Stimulated activated CD4-positive, alpha-beta T cell treated with anti-CD3 and anti-CD28 coated beads, Interleukin-2, amount 100 ng/mL, for 24 hours (primary cell): ENCODE measurements at places on chromosomes 11 and 22.

DNA sequence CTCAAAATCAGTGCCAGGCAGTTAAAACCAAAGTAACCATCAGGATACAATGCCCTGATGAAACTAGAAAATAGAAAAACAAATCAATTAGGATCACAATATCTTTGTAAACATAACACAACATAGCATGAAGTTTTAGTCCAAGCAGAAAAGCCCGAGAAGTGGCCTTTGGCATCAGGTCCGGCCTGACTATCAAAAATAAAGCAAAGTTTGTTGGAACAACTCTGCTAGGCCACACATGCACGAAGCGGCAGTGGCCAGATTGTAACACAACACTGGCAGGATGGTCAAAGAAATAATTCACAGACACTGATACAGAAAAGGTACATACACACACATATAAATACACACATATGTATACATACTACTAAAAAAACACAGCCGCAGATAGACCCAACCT lies 26.9 kb downstream of the CDON start:
- no peak for DNase-seq

- DNase-seq, result no peak
These were observed 22.0 kb upstream of the CD81 start for GRCh38 chr11:2355000-2355644.

- no peak for DNase-seq
These were observed 29.5 kb downstream of the TRIOBP start for GRCh38 chr22:37726241-37726887.

- DNase-seq, result no peak
These were observed 9.9 kb downstream of the EWSR1 start for GRCh38 chr22:29277927-29278326.

DNA sequence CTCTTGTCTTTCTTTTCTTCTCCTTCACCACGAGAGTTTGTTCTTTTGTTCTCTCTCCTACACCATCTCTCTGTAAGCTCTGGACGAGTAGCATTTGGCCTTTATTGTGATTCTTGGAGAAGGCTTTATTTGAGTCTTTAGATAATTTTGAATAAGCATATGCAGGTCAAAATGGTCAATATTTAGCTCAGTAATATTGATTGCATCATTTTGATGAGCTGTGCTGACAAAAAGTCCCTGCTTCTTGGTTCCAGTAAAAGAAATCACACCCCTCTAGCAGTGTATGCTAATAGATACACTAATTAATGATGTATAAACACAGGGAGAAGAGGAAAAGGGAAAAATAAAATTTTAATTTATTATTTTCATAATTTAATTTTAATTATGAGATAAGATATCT lies 25.8 kb upstream of the MUC15 start:
- no peak for DNase-seq

DNA sequence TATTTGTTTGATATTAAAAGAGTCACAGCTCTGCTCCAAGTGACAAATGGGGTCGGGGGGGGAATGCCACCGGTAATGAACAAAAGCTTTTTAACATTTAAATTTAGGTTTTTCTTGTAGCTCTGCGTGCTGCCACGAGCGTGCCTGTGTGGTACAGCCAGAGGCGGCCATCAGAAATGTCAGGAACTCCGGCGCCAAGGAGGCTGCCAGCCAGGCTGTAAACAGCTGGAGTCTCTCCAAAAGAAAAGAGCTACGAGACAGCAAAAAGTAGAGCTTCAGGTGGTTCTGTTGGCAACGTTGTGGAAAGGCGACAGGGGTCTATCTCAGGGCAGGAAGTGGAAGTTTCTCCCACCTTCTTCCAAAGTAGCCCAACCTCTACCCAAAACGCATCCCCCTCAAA lies 532.8 kb downstream of the OPCML start:
- DNase-seq, result no peak

GRCh38 chr11:3609416-3610265 lies 32.2 kb downstream of the ART5 start:
- DNase-seq, result peak; percentile 38

- no peak for DNase-seq
These were observed 64.6 kb upstream of the LMO1 start for GRCh38 chr11:8328231-8328794.

DNA sequence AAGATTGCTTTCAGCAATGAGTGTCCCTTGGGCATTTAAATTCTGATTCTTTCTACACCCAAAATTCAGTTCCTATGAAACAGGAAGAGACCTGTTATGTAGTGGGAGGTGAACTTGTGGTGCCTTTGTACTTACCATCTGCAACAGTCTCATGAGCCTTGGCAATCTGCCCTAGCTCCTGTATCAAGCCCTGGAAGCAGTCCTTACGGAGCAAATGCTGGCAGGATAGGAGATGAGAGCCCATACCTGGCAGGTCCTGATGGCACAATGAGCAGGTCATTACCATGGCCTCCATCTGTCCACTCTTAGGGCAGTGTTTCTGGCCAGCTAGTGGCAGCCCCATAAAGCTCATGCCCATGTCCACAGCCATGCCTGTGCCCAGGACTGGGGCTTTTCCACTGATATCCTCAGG lies 10.8 kb downstream of the TRIM66 start:
- no peak for DNase-seq

DNA sequence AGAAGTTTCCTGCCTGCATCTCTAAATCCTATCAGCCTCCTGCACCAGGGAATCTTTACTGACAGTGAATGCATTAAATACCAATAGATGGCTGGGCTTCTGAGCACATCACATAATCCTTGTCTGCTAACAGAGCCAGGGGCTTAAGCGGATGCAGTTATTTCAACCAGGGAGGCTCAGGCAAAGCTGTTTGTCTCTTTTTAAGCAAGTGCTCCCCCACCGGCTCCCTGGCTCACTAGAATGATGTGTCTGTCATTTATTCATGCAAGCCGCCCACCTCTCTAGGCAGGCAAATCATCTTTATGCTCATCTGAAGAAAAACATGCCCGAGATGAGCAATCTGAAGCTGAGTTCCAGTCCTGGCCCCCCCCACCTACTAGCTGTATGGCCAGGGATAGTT lies 182.3 kb downstream of the TENM4 start:
- no peak for DNase-seq

GRCh38 chr11:97610000-97610399 lies 1220.2 kb downstream of the JRKL start:
- DNase-seq, result no peak

- DNase-seq, result no peak
These were observed 507.1 kb downstream of the SOX6 start for GRCh38 chr11:15849257-15849656.

- DNase-seq, result no peak
These were observed 137.2 kb upstream of the OPCML start for GRCh38 chr11:133669371-133670053.

- no peak for DNase-seq
These were observed 76.9 kb downstream of the DSCAML1 start for GRCh38 chr11:117720061-117720511.

DNA sequence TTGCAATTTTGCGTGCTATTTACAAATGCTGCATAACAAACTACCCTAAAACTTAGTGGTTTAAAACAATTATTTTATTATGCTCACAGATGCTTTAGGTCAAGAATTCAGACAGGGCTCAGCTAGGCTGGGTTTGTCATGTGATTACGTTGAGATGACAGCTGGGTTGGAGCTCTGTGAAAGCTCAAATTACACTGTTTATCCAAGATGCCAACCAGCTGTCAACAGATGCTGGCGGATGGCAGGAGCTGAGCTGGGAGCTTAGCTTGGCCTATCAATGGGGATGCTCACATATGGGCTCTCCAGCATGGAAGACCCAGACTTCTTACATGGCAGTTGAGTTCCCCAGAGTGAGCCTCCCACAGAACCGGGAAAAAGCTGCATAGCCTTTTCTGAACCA lies 62.7 kb downstream of the STK33 start:
- DNase-seq, result no peak

DNA sequence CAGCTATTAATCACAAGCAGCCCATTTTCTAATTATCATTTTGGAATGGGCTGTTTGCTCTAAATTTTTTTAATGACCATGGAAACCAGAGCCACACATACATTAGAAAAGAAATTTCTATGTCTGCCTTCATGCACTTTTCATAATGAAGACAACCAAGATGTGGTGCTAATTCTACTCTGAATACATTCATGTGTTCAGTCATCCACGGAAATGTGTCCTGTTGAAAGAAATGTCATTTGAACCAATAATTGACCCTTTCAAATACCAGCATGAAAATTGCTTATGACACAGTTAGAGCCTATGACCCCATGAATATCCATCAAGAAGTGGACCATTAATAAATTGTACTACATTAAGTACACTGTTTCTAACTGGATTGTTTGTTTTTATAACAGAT lies 99.7 kb upstream of the KCNA4 start:
- no peak for DNase-seq

DNA sequence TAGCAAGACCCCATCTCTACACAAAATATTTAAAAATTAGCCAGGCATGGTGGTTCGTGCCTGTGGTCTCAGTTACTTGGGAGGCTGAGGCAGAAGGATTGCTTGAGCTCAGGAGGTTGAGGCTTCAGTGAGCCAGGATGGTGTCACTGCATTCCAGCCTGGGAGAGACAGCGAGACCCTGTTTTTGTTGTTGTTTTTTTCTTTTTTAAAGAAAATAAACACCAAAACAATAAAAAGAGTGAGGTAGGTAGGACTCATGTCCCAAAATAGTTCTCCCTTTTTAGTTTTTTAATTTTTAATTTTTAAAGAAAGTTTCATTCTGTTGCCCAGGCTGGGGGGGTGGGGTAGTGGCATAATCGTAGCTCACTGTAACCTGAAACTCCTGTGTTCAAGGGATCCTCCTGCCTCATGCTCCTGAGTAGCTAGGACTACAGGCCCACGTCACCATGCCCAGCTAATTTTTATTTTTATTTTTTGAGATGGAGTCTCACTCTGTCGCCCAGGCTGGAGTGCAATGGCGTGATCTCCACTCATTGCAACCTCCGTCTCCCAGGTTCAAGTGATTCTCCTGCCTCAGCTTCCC lies 25.5 kb upstream of the MALAT1 start:
- DNase-seq, result no peak

- DNase-seq, result no peak
These were observed 128.5 kb downstream of the ENTHD1 start for GRCh38 chr22:39765046-39765445.

- peak; percentile 12 for DNase-seq
These were observed 35.7 kb downstream of the CLMP start for GRCh38 chr11:123159183-123159857.

GRCh38 chr11:41522899-41523672 lies 63.6 kb upstream of the LRRC4C start:
- DNase-seq, result no peak

- DNase-seq, result no peak
These were observed 3.5 kb upstream of the IFITM3 start for GRCh38 chr11:324156-324555.

GRCh38 chr22:41922940-41923594 lies 3.5 kb downstream of the TNFRSF13C start:
- DNase-seq, result no peak

- DNase-seq, result no peak
These were observed 1.7 kb upstream of the OR52K1 start for GRCh38 chr11:4480577-4481239.

DNA sequence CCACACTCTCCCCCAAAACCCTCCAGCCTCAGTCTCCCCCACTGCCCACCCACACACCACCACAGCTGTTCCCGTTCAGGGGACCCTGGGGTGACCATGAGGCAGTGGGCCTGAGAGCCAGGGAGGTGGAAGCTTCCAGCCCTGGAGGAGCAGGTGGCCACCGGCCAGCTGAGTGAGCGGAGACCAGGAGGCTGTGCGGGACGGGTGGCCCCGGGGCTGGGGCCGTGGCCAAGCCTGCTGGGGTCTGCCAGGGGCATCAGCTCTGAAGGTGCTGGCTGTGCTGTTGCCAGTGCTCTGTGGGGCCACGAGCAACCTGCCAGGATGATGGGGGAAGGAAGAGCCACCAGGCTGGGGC lies 26.0 kb downstream of the OSBPL5 start:
- DNase-seq, result no peak

DNA sequence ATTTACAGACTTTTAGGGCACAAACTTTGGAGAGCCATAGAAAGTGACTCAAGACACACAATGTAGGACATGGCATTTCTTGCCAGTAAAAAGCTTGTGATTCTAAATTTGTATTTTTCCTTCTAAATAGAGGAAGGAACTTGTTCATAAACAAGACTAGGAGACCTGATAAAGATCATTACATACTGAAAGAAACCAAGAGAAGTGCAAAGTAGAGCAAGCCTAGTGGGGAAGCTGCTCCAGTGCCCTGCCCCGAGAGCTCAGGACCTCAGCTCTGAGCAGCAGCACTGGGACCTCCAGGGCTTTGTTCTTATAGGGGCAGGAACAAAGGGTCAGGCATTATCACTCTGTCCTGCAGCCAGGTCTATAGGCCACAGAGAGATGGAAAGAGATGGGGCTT lies 7.2 kb downstream of the IRAG1 start:
- DNase-seq, result no peak

GRCh38 chr11:94533206-94533605 lies 10.5 kb upstream of the FUT4 start:
- no peak for DNase-seq

DNA sequence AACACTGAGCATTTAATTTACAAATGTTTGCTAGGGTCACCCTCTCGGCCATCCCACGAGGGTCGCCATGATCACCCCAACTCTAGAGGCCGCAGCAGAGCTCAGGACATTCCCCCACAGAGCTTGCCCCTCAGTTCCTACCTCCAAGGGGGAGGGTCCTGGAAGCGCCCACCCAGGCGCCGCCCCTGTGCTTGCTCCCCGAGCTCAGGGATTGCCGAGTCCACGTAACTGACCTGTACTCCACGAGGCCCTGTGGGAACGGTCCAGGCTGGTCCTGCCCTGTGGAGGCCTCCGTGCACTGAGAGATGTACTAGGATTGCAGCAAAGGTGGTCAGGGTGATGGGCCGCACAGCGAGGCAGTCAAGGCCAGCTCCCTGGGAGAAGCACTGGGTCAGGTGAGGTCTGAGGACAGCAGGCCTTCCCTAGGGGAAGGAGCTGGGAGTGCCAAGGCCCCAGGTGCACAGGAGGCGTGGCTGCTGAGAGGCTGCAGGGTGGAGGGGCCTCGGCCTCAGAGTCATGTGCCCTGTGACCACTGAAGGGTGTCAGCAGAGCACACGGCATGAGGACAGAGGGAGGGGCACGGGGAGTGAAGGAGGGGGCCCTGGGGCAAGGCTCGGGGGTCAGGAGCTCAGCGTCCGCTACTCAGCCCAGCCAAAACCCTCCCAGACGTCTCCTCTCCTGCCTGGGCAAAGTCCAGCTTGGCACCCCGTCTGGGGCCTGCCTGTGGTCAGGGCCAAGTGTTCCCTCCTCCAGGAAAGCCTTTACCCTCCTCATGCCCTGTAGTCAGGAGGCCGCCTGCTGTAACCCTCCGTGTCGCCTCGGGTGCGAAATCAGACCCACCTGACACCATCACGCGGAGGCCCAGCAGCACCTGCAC lies 2.4 kb upstream of the MIOX start:
- DNase-seq, result no peak

GRCh38 chr22:48883211-48883960 lies 944.3 kb downstream of the BRD1 start:
- DNase-seq, result no peak

- no peak for DNase-seq
These were observed 79.2 kb downstream of the BRD1 start for GRCh38 chr22:49748514-49748913.

GRCh38 chr22:31119026-31119717 lies 3.6 kb upstream of the INPP5J start:
- no peak for DNase-seq
